ENCODE measurements at places on chromosomes 11 and 22.

GRCh38 chr11:102836290-102836875, 7.0 kb downstream of the MMP3 start:
- DNase-seq, result no peak

DNA sequence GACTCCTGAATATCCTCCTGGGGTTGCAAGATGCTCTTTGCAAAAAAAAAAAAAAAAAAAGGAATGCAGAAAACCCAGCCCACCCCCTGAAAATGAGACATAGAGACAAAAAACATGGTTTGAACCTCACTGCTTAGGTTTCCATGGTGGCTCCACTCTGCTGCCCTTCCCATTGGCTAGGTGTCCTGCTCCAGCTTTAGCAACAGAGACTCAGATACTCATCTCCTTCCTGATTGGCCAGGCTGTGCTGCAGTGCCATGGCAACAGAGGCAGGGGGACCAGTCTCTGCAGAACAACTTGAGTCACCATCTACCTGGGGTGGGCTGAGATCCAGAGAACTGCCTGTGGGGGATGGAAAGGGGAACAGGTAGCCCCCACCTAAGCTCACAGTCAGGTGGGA, 17.4 kb upstream of the YWHAH start:
- no peak for DNase-seq

DNA sequence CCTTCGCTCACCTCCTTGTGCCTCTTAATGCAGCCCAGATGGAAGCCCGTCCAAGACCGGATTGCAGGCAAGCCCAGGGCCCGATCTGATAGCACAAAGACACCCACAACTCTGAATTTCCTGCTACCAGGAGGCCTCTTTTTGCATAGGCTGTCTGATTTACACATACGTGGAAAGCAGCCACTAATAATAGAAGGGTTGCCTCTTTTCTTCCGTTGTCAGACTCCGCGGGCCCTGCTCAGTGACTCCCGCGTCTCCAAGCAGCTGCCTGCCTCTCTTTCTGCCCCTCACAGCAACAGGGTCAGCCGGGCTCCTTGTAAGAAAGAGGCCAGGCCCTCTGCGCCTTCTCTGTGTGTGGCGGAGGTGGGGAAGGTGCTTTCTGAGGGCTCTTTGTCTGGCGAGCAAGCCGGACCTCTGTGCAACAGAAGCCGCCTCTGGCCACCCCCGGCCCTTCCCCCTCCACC, 26.7 kb downstream of the FLI1 start:
- DNase-seq, result peak; percentile 42

DNA sequence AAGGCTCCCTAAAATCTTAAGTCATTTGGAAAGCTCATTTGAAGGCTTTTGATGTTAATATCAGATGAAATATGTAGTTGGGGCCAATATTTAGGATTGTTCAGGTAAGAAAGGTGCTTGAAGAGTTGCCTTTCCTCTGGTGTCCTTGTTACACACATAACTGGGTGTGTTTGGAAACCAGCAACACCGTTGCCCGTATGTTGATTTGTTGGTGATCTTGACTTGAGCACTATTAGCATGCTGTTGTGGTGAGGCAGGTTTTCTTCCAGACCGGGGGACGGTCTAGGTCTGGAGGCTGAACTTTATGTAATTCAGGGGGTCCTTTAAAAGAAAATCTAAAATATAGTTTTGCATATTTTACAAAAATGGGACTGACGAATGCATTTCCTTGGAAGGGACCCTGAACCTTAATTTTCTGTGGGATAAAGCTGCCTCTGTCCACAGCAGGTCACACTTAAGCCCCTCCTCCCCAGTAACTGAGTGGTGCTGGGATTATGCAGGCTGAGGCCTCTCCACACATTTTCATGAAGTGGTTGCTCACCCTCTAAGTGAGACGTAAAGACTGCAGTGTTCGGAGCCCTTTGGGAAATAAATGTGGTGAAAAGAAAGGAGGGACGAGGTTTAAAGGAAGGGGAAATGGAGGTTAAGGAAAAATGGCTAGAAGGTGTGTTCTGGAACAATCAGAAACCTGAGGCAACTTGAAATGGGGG, 1.8 kb downstream of the YWHAH start:
- DNase-seq, result no peak

DNA sequence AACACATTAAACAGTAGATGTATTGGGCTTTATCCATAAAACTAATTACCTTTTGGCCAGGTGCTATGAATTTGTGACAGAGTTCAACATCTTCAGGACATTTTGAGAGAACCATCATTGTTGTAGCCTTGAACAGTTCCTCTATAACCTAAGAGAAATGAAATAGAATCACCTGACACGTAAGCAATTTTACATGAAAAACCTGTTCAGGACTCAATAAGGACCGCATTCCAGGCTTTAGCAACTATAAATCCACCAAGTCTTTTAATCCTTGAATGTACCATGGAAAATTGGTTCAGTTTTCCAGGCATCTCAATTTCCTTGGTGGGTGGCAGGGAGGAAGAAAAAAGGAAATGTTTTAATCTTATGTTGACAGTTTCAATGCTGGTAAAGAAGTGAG, 60.9 kb upstream of the GAB2 start:
- DNase-seq, result no peak

- DNase-seq, result no peak
These were observed 54.2 kb downstream of the WT1 start for GRCh38 chr11:32381179-32381578.

- no peak for DNase-seq
These were observed 16.5 kb downstream of the ARRB1 start for GRCh38 chr11:75334976-75335375.

- DNase-seq, result no peak
These were observed at the start of gene NAALAD2 for GRCh38 chr11:90134478-90135003. Gene NAALAD2 (plus strand): TSS chr11:90134663. CDS start chr11:90134759, 96 bp downstream.

GRCh38 chr11:126518071-126518971, 162.8 kb downstream of the ST3GAL4 start:
- no peak for DNase-seq

DNA sequence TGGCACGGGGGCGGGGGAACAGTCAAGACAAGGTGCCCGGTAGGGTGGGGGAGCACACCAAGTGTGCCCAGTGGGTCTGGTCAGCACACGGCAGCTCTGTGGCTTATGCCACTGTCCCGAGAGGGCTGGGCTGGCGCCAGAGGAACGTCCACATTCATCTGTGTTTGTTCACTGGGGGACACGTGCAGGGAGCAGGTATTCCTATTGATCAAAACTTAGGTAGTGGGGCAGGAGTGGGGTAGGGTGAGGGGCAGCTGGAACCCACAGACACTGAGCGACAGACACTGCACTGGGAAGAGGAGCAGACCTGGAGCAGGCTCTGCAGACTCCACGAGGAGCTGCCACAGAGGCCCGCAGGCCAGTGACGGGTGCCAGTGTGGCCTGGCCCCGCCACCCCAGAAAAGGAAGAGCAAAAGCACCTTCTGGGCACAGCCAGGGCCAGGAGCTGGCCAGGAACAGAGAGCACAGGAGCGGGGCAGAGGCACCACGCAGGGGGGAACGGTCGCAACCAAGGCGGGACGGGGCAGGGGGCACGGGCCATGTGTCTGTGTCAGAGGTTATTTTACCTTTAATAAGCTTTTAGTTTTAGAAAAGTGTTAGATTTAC, 2.1 kb upstream of the MOB2 start:
- no peak for DNase-seq

All from MV-4-11 (cell line).